ENCODE measurements at places on chromosomes 11 and 22. TPM values are rescaled to one million over a fixed set of nuclear protein-coding genes. Genes with fewer than 3 reads are reported as not detected.

DNA sequence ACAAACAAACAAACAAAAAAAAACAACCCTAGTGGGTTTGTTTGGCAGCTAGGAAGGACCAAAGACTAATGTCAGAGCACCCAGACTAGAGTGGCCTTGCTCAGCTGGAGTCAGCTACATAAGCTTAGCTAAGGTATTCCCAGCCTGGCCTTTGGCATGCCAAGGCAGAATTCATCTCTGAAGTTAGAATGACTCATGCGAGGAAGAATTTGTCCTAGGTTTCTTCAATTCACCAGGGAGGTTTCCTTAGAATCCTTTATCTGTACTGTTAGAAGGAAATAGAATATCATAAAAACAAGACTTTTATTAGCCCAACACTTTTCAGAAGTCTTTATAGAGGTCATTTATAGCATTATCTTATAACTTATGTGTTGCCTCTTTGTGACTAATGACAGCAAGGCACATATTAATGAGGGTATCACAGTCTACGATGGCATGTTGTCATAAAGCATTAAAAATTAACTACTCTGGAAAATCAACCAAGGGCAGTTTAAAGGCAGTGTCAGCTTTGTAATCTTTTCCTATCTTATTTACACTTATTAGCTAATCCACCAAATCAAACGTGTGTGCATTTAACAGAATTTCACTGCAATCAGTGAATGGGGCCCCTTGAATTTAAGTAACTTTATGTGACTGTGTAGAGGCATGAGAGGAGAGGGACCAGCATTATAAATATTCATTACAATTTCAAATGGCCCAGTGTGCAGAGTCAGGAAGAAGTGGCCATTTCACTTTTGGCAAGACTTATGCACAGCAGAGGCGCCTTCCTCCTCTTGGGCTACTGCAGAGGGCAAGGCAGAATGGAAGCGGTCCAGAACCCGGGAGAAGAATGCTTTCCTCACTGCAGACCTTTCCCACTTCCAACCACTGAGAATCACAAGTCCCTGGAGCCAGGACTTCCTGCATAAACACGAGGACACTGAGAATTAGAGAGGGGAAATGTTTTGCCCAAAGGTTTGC lies 36.3 kb downstream of the SLC5A1 start:
- no peak for DNase-seq
- H3K27me3 ChIP-seq: peaks cover 9% of the 10 kb centered on the region
- H3K4me1 ChIP-seq: no peaks in the 10 kb centered on the region
- no peaks in the 10 kb centered on the region for H3K36me3 ChIP-seq
- no peak overlapping the region for H3K27ac ChIP-seq

DNA sequence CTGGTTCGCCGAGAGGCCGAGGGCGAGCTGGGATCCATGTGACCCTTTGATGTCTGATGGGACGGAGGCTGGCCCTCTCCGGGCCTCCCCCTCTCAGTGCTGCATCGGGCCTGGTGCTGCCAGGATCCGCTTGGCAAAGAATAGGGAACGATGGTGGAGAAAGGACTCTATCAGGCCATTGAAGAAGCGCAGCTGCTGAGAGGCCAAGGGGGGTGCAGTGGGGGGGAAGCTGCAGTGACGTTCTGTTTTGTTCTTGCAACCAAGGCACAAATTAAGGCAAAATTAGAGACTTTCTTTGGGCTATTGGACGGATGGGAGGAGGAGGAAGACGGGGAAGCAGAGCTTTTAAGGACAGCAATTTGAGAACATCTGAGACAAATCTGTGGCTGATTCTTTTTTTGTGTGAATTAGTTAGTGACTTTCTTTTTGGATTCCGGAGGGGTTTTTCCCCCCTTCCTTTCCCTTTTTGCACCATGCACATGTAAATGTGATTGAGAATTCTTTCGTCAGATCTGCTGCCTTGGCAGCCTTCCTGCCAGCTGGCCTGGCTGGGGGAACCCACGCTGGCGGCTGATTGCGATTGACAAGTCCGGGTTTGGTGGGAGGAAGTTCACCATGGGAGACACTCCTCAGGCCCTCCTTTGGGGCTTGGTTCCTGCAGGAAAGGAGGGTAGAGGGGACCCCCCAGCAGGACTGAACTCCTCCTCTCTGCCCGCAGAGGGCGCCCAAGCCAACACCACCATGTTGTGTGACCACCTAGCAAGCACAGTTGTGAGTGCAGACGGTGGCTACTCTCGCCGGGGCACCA lies 214.6 kb downstream of the NTM start:
- H3K4me3 ChIP-seq: no peak overlapping the region
- H3K27ac ChIP-seq: no peak overlapping the region
- H3K36me3 ChIP-seq: no peaks in the 10 kb centered on the region

DNA sequence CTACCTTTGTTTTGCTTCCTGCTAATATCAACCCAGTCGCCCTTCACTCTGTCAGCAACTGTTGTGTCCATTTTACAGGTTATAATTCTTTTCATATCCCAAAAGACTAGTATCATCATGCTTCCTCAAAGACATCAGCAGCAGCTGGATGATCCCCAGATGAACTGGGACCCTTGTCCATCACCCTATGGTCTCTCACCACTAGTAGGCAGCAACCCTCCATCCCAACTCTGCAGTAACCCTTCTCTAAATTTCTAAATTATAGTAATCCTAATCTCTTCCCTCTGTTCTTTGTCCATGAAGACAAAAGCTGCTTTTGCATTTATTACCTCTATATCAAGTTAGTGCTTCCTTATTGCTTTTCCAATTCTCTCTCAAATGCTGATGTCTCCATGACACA lies 1025.8 kb downstream of the FAM181B start:
- no peaks in the 10 kb centered on the region for H3K36me3 ChIP-seq
- H3K27me3 ChIP-seq: no peaks in the 10 kb centered on the region
- DNase-seq: no peak
- no peak overlapping the region for H3K4me3 ChIP-seq
- H3K4me1 ChIP-seq: no peaks in the 10 kb centered on the region

- H3K36me3 ChIP-seq: no peaks in the 10 kb centered on the region
- H3K27me3 ChIP-seq: no peaks in the 10 kb centered on the region
- no peak overlapping the region for H3K4me3 ChIP-seq
- H3K4me1 ChIP-seq: no peaks in the 10 kb centered on the region
- DNase-seq: no peak
Observed at GRCh38 chr11:1022908-1023810, 13.4 kb downstream of the MUC6 start.

Gene KIF18A
- 2.4 TPM for total RNA-seq

- no peaks in the 10 kb centered on the region for H3K4me1 ChIP-seq
- H3K27me3 ChIP-seq: no peaks in the 10 kb centered on the region
- H3K36me3 ChIP-seq: no peaks in the 10 kb centered on the region
- no peak overlapping the region for H3K27ac ChIP-seq
Observed at GRCh38 chr11:3232956-3233355, 739 bp upstream of the MRGPRE start.

DNA sequence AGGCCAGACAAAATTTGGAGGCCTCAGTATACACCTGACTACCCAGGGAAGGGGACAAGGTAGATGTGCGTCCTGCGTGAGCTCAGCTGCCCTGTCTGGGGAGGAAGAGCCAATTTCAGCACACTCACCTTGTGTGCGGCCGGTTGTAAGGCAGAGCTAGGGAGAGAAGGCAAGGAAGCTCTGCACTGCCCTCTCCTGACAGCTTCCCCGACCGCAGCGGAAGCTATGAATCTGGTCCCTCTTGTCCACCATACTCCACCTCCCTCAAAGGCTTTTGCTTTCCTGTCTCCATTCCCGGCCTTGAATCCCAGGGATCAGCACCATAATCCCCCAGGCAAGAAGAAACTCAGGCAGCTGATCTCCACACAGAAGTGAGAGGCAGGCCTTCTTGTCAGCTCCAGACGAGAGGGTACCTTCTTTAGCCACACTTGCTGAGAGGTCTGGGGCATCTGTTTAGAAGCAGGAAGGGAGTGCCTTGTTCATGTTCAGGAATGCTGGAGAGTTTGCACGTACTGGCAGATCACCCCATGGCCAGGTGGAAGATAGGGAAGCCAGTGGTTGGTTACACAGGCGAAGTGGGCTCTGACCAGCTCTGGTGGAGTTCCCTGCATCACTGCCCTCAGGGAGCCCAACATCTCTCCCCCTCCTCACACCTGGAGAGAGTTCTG lies 62.5 kb downstream of the FEZ1 start:
- H3K36me3 ChIP-seq: no peaks in the 10 kb centered on the region
- H3K27me3 ChIP-seq: no peaks in the 10 kb centered on the region
- no peak for DNase-seq
- no peak overlapping the region for H3K27ac ChIP-seq
- H3K4me1 ChIP-seq: no peaks in the 10 kb centered on the region

GRCh38 chr22:37454857-37455686 lies 27.8 kb upstream of the ELFN2 start:
- H3K4me3 ChIP-seq: no peak overlapping the region
- no peaks in the 10 kb centered on the region for H3K36me3 ChIP-seq
- DNase-seq: no peak
- no peaks in the 10 kb centered on the region for H3K27me3 ChIP-seq
- H3K4me1 ChIP-seq: no peaks in the 10 kb centered on the region
- H3K27ac ChIP-seq: no peak overlapping the region

Data from esophagus squamous epithelium (tissue), 5 donors.